ENCODE measurements at places on chromosomes 4 and X.

GRCh38 chr4:103324811-103325210, 126.7 kb upstream of the CENPE start:
- no peak for DNase-seq

DNA sequence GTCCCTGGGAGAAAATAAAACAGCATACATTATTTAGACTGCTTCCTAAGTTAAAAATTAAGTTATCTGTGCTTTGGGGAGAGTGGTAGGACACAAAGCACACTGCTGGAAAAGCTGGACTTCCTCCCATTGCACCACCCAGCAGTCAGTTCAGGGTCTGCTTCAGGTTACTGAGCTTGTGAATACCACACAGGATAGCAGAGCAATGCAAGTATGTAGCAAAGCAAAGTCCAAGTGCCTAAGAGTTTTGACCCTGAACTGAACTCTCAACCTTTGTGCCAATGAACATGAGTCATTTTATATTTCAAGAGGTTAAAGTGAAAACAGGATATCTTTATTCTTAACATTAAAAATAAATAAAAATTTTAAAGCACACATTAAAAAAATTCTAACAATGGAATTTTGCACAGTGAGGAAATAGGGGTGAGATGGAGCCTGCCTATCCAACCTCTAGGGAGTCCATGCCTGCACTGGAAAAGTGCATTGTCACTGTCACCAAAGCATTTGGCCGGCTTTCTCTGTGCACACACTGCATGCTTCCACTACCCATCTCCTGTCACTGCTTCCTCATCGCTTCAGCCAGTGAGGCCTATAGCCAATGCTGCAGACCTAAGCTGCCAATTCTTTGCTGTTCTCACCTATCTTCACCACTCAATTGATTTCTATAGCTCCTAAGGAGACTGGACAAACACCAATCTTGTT, 50.9 kb downstream of the ABCG2 start:
- no peak for DNase-seq

- peak; percentile 30 for DNase-seq
Measured at GRCh38 chr4:80069108-80069836, 3.8 kb downstream of the ANTXR2 start.

DNA sequence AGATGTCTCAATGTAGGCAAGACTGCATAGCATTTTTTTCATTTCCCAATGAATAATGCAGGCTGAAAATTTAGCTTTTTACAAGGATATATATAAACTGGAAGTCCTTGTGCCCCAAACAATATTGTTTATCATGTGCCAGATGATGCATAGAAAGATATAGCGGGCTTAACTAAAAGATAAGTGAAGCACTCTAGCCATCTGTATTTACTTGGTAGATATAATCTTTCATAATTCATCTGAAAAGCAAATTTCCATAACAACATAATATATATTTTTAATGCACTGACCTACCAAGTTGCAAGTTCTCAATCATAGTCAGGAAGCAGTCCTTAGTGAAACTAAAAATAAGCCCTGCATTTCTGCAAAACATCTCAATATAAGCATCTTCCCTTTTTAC, 653.3 kb downstream of the NLGN4X start:
- DNase-seq: no peak

GRCh38 chr4:180949424-180950213, 1293.6 kb upstream of the TENM3 start:
- no peak for DNase-seq

- DNase-seq: no peak
Measured at GRCh38 chrX:136870064-136870463, 10.5 kb downstream of the RBMX start.

GRCh38 chr4:65018313-65018712, 609.1 kb upstream of the TECRL start:
- no peak for DNase-seq

DNA sequence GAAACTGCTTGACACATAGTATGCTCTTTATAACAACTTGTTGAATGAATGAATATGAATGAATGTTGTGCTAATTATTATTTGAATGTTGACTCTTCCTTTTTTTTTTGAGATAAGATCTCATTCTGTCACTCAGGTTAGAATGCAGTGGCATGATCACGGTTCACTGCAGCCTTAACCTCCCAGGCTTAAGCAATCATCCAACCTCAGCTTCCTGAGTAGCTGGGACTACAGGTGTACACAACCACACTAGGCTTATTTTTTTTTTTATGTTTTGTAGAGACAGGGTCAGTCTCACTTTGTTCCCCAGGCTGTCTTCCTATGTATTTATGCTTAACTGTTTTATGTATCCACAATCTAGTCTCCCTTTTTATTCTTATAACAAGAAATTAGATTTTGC, 114.7 kb upstream of the WDFY3 start:
- no peak for DNase-seq

DNA sequence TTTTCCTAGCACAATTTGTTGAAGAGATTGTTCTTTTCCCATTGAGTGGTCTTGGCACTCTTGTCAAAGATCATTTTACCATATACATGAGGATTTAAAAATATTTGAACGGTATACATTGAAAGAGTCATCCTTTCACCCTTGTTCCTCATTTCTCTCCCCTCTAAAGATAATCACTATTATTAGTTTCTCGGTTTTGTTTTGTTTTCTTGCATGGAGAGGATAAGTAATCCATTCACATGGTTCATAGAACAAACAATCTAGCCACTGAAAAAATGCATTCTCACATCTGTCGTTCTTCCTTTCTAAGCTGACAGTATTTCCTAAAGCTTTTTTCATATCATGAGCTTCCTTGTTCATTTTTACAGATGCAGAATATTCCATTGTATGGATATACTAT, 39.2 kb upstream of the MSMO1 start:
- peak; percentile 49 for DNase-seq

DNA sequence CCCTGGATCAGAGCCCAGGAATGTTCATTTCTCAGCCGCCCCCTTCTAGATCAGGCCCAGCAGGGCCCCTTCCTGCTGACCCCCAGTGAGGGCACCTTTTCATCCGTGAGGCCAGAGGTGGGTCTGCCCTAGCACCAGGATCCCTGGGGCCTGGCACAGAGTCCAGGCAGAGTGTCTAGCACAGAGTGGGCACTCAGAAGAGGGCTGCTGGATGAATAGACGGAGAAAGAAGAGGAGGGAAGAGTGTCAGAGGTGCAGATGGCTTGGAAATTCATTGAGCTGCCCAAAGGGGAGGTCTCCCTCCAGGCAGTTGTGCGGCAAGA, 106.5 kb downstream of the CPZ start:
- DNase-seq: no peak

GRCh38 chrX:101417981-101418841, 10.2 kb downstream of the HNRNPH2 start:
- peak; percentile 69 for DNase-seq

DNA sequence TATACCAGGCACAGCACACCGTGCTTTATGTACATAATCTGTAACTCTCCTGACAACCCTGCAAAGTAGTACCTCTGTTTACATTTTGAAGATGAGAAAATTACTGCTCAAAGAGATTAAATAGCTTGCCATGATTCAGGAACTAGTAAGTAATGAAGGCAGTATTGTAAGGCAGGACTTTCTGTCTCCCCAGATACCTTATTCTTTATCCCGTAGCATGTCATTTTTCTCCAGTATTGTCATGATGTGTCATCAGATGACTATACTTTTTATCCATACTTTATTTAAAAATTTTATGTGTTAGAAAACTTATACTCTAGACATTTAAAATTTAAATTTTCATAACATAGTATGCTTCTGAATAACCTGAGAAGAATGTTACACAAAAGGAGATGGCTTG, 188.3 kb upstream of the NUDT6 start:
- DNase-seq: no peak

DNA sequence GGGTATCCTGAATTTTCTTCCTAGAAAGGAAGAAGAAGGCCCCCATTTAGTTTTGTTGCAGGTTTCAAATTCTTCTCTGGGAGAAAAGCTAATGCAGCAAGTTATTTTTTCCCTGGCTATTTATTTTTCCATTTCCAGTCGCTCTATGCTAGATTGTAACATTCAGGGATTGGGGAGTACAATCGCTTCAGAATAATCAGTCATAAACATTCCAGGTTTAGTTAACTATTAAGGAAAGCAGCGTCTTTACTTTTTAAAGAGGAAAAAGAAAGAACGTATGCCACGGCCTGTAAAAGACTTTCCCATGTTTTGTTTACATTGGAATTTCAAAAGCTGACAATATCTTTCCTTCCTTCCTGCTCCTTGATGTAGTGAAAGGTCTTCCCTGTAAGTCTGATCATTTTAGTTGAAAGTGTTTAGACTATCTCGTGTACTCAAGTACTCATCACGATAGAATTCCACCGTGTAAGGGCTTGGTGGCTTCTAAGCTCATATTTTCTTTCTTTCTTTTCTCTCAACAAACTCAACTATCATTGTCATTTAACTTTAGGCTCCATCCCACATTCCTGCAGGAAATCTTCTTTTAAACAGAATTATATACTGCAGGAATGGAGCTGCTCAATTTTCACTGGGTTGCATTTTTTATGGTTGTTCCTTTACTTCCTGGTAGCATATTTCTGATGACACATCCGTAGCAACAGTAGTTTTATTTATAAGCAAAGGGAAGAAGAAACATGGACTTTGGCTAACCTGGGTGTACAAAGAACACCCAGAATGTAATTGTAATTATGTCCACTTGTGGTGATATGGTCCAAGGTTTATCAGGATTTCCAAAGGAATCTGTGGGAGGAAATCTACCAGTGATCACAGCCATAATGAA, 213.1 kb upstream of the FAT1 start:
- DNase-seq: no peak

- DNase-seq: no peak
Measured at GRCh38 chr4:83124111-83124780, 9.7 kb upstream of the PLAC8 start.

- DNase-seq: no peak
Measured at GRCh38 chrX:155056471-155056870, 14.5 kb downstream of the CMC4 start.

DNA sequence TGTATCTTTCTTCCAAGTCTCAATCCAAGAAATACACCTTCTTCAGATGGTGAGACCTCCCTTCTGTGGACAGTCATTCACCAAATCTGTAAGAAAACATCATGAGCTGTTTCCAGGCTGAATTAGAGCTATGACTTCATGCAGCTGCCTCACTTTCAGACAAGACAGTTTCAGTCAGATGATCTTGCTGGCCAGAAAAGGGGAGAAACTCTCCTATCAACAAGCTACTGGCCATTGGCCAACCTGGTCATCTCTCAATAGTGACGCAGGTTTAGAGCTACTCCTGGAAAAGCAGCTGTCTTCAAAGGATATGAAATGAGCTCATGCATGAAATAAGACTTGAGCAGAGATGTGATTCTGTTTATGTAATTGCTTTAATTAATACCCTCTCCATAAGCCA, 69.6 kb upstream of the NDP start:
- no peak for DNase-seq

DNA sequence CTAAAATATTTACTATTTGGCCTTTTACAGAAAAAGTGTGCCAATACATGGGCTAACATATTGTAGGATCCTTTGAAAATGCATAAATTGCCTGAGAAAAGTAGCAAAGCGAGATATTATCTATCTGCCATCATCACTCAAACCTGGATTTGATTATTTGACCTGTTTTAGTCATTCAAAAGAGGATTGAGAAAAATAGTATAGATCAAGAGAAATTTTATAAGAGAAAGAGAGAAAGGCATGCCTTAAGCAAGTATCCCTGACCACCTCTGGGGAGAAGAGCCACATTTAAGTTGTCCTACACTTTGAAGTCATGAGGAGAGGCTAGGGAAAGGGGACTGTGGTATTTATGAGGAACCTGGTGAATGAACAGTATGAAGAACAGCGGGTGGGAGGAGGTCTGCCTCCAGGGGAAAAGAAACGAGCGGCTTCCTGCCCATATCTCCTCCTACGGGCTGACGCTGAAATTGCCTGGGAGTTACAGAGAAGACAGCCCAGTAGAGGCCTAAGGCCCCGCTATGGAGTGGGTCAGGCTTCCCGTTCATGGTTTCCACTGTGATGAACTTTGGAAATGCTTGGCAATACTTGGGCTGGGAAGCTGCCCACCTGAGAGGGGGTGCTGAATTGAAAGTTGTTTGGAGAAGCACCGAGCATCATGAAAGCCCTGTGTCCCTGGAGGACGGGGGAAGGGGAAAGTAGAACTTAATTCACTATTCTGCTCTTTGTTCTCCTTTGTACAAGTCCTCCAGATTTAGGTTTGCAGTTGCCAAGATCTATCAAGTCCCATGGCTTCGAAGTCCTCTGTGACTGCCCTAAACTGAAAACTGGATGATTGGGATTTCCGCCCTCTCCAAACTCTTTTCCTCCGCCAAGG, 106.9 kb upstream of the ACSL4 start:
- no peak for DNase-seq

DNA sequence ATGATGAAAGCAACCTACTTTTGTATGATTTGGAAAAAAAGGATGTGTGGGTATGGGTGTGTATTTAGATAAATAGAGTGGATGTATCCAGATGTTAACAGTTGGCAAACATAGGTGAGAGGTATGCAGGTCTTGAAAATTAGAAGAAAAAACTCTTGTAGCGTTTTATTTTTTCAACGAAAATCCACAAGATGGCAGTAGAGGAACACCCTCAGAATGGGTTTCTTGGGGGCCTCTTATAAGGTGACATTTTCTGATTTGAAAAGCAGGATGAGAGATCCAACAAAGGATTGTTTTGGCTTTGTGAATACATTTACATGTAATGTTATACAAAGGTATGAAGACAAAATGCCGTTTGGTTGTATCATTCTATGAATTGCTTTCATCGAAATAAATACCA, 68.3 kb downstream of the FMR1NB start:
- peak; percentile 42 for DNase-seq

DNA sequence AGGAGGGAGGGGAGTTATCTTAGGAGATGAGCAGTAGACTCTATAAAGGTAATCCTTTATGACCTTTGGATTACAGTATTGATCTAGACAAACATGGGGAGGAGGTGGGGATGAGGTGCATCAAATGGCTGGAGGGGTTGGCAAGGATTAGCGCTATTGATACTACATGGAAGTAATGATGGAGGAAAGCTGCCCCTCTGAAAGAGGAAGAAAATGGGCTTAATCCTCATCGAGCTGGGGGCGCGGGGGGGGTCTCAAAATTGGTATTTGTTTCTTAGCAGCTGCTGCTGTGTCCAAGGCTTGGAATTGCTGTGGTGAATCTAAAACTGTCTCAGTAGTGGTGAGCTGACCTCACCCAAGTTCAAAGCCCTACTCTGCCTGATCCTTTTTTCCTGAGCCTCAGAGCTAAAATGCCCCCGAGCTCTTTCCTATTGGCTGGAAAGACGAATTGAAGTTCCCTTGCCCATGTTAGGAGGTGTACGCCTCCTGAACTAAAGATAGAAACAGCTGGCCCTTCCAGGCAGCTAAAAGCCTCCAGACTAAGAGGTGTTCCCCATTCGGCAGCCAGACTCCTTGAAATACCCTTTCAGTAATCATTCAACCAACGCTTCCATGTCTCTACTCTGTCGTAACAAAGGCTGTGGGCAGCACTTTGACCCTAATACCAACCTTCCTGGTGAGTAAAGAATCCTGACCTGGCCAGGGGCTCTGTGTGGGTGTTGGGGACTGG, at the start of gene ITGB1BP2:
TSS of gene ITGB1BP2 (plus strand) at position 556 of the 730 bp plus-strand sequence. CDS start at position 613, 57 bp downstream.
- peak; percentile 20 for DNase-seq

GRCh38 chr4:97016186-97016907, 1126.9 kb downstream of the STPG2 start:
- DNase-seq: no peak
